Aorta (tissue), 5 donors: ENCODE measurements at places on chromosomes 6 and 20. TPM values are rescaled to one million over a fixed set of nuclear protein-coding genes. Genes with fewer than 3 reads are reported as not detected.

RHAG gene
- polyA plus RNA-seq, result not detected

MATN4 gene
- polyA plus RNA-seq, result not detected

CDH22 gene
- not detected for polyA plus RNA-seq

TREM1 gene
- not detected for polyA plus RNA-seq

C6orf15 gene
- polyA plus RNA-seq, result not detected

TP53RK gene
- polyA plus RNA-seq, result 9.4 TPM

RPL10A gene
- polyA plus RNA-seq, result 2,391 TPM

BHLHE23 gene
- not detected for polyA plus RNA-seq

- H3K4me3 ChIP-seq, result no peak overlapping the region
- no peaks in the 10 kb centered on the region for H3K36me3 ChIP-seq
- H3K4me1 ChIP-seq, result no peaks in the 10 kb centered on the region
- H3K27ac ChIP-seq, result no peak overlapping the region
- peak; percentile 31 for DNase-seq
Observed at GRCh38 chr6:44082872-44083321, 44.4 kb downstream of the MRPL14 start.

DNA sequence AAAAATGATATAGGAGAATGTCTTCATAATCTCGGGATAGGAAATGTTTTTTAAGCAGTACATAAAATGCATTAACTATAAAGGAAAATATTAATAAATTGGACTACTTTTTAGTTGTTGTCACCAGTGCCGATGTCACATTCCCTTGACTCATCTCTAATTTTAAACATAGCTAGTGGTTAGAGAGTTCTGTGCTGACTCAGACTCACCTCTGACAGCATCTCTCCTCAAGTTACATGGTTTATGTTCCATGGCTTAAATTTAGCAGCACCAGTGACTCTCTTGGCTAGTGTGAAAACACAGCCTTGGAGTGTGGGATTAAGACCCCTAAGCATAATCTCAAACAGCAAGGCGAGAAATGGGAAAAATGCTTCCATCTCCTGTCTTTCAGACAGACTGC is 311.8 kb upstream of the MMS22L start:
- no peak overlapping the region for H3K4me3 ChIP-seq
- H3K27ac ChIP-seq, result no peak overlapping the region
- H3K4me1 ChIP-seq, result no peaks in the 10 kb centered on the region
- DNase-seq, result no peak
- no peaks in the 10 kb centered on the region for H3K36me3 ChIP-seq

GRCh38 chr20:57425150-57426013 is 34.2 kb downstream of the RBM38 start:
- no peak overlapping the region for H3K4me3 ChIP-seq
- no peak overlapping the region for H3K27ac ChIP-seq
- DNase-seq, result no peak
- no peaks in the 10 kb centered on the region for H3K27me3 ChIP-seq

GRCh38 chr6:27836141-27836782 is 75.9 kb downstream of the OR2B2 start:
- no peak for DNase-seq
- no peak overlapping the region for H3K27ac ChIP-seq
- H3K36me3 ChIP-seq, result no peaks in the 10 kb centered on the region

GRCh38 chr20:5039255-5039657 is 37.9 kb upstream of the SLC23A2 start:
- H3K27ac ChIP-seq, result no peak overlapping the region
- no peaks in the 10 kb centered on the region for H3K4me1 ChIP-seq
- H3K4me3 ChIP-seq, result no peak overlapping the region
- no peaks in the 10 kb centered on the region for H3K27me3 ChIP-seq
- no peak for DNase-seq

GRCh38 chr6:19836799-19837510 is at the start of gene ID4:
ID4 (plus strand) TSS chr6:19837370; CDS start chr6:19837755, 385 bp downstream.
- H3K27me3 ChIP-seq, result no peaks in the 10 kb centered on the region
- peak within 1 kb of the TSS; percentile 100 for H3K27ac ChIP-seq
- DNase-seq, result peak; percentile 97
- H3K4me3 ChIP-seq, result peak within 1 kb of the TSS; percentile 95
- H3K36me3 ChIP-seq, result no peaks in the 10 kb centered on the region

DNA sequence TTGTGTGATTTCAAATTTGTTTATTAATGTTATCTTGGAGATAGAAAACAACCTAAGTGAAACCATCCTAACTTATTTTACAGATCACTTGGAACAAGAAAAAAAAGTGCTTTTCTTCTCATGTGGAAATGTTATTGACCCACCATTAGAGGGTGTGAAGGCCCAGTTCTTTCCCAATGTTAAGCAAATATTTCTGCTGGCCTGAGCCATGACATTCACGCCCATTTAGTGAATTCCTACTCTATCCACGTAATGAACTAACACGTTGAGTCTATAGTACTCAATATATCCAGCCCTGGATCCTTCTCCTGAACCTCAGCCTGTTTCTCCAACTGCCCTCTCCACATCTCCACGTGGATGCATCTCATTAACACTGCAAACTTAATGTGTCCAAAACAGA is 180.6 kb upstream of the ZFP64 start:
- H3K4me1 ChIP-seq, result no peaks in the 10 kb centered on the region
- H3K4me3 ChIP-seq, result no peak overlapping the region
- peaks cover 3% of the 10 kb centered on the region for H3K27me3 ChIP-seq
- H3K36me3 ChIP-seq, result no peaks in the 10 kb centered on the region

GRCh38 chr20:62782893-62783278 is 13.4 kb upstream of the MRGBP start:
- H3K27ac ChIP-seq, result no peak overlapping the region
- H3K4me1 ChIP-seq, result no peaks in the 10 kb centered on the region
- H3K4me3 ChIP-seq, result no peak overlapping the region
- H3K36me3 ChIP-seq, result no peaks in the 10 kb centered on the region
- no peak for DNase-seq

DNA sequence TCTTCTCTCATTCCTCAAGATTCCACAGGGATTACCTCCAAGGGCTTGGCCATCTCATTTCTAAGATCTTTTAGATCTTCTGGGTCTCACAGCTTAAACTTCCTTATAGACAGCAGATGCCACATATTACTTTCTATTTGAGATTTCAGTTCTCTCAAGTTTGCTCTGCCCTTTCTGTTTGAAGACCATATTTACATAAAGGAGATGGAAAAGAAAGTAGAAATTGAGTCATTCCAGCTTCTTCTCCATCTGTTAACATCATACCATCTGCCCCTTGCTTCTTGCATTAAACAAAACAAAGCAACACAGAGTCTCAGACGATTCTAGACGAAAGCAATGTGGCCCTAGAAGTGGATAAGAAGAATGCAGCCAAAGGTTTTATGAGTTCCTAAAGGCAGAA is 203.4 kb downstream of the TTLL2 start:
- no peaks in the 10 kb centered on the region for H3K36me3 ChIP-seq
- no peaks in the 10 kb centered on the region for H3K4me1 ChIP-seq
- DNase-seq, result no peak
- no peak overlapping the region for H3K27ac ChIP-seq

DNA sequence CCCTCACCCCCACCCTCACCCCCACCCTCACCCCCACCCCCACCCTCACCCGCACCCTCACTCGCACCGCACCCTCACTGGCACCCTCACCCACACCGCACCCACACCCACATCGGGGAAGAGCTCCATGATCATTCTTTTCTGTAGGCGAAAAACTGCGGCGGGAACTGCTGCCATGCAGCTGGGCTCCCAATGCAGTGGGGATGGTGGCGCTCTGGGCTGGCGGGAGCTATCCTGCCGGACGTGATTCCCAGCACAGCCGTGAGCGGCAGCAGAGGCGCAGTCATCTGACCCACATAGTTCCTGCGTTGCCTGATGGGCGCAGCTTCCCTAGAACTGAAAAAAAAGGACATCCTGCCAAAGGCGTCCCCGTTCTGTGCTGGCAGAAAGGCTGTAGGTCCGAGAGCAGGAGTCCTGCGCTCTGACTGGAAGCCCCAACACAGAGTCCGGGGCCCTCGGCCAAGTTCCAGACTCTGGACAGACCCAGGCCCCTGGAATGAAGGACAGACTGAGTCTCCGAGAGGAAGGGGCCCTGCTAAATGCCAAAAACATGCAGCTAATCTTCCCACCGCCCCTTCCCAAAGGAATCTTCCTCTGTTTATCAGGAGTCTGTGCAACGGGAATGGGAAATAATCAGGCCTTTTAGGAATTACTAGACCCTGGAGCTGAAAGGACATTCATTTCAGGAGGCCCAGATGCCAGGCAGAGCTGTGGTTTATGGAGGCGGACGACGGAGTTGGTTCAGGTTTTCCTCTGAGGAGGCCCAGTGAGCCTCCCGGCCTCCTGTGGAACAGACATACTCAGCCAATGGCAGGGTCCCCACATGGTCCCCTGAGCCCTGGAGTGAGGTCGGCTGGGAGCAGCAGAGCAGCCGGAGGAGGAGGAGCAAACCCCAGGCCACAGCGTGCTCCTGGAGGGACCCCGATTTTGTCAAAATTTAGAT is 14.1 kb upstream of the TCFL5 start:
- no peak overlapping the region for H3K4me3 ChIP-seq
- H3K4me1 ChIP-seq, result no peaks in the 10 kb centered on the region

DNA sequence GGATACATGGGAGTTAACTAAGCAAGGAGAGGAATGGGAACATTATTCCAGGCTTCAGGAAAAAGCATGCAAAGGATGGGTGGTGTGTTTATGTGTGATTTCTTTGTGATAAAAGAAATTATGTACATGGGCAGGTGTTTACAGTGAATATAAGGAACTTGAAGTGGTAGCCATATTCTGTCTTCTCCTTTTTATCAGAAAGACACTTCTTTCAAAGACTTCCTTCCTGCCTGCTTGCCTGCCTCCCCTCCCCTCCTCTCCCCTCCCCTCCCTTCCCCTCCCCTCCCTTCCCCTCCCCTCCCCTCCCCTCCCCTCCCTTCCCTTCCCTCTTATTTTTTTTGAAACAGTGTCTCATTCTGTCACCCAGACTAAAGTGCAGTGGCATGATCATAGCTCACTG is 14.4 kb downstream of the CYB5R4 start:
- H3K27me3 ChIP-seq, result no peaks in the 10 kb centered on the region
- no peaks in the 10 kb centered on the region for H3K36me3 ChIP-seq
- H3K4me3 ChIP-seq, result no peak overlapping the region
- no peak for DNase-seq
- H3K4me1 ChIP-seq, result peaks cover 2% of the 10 kb centered on the region

DNA sequence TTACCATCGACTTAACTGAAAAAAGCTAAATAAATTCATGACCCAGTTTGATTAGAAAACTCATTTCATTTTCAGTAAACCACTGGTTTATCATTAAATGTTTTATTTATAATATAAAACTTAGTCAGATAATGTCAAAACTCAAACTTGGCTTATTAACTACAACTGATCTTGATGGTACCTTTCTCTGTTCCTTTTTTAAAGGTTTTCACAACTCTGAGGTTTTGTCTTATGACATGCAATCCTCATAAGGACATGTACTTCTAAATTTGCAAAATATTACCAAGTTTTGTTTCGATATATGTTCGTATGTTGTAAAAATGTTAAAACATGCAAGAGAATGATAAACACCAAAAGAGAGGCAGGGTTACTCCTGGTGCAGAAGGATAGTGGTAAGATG is 82.5 kb upstream of the PDE10A start:
- H3K4me1 ChIP-seq, result no peaks in the 10 kb centered on the region
- H3K27ac ChIP-seq, result no peak overlapping the region
- H3K4me3 ChIP-seq, result no peak overlapping the region
- no peaks in the 10 kb centered on the region for H3K27me3 ChIP-seq
- H3K36me3 ChIP-seq, result no peaks in the 10 kb centered on the region

- H3K4me3 ChIP-seq, result no peak overlapping the region
- no peak for DNase-seq
- no peaks in the 10 kb centered on the region for H3K4me1 ChIP-seq
- H3K27ac ChIP-seq, result no peak overlapping the region
- no peaks in the 10 kb centered on the region for H3K27me3 ChIP-seq
Observed at GRCh38 chr6:151081656-151082055, 158.1 kb upstream of the AKAP12 start.

DNA sequence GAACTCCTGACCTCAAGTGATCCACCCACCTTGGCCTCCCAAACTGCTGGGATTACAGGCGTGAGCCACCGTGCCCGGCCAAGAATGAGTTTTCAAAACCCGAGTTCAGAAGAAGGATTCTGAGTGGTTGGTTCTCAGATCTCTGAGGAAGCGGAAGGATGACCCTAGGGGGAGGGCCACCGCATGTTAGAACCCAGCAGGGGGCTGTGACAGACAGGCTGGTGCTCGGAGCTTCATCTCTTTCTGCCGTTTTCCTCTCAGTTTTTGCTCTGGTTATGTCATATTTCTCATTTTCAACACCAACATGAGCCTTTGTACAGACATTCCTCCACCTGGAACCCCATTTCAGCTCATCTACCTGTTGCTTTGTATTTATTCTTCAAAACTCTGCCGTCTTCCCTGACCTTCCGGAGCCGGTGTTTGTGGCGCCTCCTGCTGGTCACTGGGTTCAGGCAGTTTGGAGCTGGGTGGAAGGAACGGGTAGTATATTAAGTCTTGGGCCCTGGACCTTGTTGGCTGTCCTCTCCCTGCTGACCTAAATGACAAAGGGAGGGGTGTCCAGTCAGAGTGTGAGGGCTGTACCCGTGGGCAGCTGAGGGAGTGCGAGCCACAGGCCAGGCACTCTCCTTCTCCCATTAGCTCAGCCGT is at the start of gene DEFB123:
Gene DEFB123 (plus strand): TSS at position 621 of the 648 bp plus-strand sequence. CDS start 67 bp downstream, outside the sequence.
- no peak within 1 kb of the TSS for H3K27ac ChIP-seq
- no peaks in the 10 kb centered on the region for H3K4me1 ChIP-seq
- no peaks in the 10 kb centered on the region for H3K36me3 ChIP-seq
- no peaks in the 10 kb centered on the region for H3K27me3 ChIP-seq

DNA sequence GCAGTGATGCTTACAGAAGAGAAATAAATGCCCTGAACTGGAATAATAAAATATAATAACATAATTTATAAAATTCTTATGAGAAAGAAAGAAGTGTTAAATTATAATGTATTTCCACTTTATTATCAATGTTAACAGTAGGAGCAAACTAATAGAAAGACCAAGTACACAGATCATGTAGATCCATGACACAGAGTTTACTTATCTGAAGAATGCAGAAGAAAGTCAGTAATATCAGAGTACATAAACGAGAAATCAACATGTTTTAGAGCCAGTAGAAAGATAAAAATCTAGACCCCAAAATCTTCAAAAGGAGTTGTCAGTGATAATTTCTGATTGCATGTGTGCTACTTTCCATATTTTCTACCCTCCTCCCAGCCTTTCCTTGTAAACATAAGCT is 334.8 kb upstream of the MANEA start:
- H3K36me3 ChIP-seq, result no peaks in the 10 kb centered on the region
- no peaks in the 10 kb centered on the region for H3K27me3 ChIP-seq
- no peak overlapping the region for H3K27ac ChIP-seq
- DNase-seq, result no peak

DNA sequence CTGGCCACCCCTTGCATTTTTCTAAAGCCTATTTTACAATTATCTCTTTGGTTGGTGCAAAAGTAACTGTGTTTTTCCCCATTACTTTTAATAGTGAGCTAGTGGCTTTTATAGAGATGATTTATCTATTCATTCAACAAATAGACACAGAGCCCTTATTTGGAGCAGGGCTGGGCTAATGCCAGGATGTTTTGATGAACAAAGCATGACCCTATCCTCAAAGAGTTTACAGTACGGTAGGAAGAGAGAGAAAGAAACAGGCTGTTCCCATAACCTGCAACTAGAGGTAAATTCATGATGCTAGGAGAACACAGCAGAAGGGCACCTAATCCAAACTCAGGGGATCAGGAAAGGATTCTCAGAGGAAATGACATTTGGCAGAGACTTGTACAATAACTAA is 37.3 kb upstream of the UST start:
- no peak overlapping the region for H3K27ac ChIP-seq
- peaks cover 11% of the 10 kb centered on the region for H3K4me1 ChIP-seq
- H3K4me3 ChIP-seq, result no peak overlapping the region
- H3K36me3 ChIP-seq, result no peaks in the 10 kb centered on the region

GRCh38 chr20:36628076-36628475 is 17.9 kb downstream of the SLA2 start:
- no peak overlapping the region for H3K4me3 ChIP-seq
- no peaks in the 10 kb centered on the region for H3K27me3 ChIP-seq
- no peaks in the 10 kb centered on the region for H3K4me1 ChIP-seq
- no peak overlapping the region for H3K27ac ChIP-seq
